ENCODE measurements at places on chromosomes 13 and 19. TPM values are rescaled to one million over a fixed set of nuclear protein-coding genes. Genes with fewer than 3 reads are reported as not detected.
A peak's percentile ranks its signal among the peaks of the same experiment; 100 is the strongest.

Gene ZNF284
- 3.5 TPM for total RNA-seq

Gene SLC7A10
- not detected for total RNA-seq

Gene RINL
- total RNA-seq, result 4.6 TPM

Gene EHD2
- 67.4 TPM for total RNA-seq

DNA sequence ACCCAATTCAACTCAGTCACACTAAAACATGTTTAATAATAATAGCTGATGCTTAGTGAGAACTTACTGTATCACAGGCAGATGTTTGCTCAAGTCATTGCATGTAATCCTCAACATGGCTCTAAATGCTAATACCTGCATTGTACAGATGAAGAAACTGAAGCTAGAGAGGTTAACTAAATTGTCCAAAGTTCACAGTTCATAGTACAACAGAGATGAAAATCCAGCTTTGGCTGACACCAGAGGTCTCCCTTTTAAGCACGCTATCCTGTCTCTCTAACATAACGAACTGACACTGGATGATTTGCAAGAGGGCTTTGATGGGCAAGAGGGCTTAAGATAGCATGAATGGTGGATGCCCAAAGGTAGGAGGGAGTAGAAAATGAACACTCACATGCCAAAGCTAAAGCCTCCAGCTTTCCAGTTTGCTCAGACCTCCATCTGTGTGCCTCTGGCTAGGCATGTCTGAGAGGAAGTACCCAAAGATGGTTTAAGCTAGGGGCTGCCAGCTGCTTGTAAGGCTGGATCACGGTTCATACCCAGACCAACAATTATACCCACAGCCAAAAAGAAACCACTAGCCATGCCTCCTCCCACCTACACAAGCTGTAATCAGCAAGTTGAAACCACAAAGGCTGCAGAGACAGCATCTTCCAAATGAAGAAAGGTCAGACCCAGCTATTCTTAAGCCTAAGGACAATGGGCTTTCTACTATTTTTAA is 196.9 kb upstream of the UBL3 start:
- peak; percentile 87 for DNase-seq

GRCh38 chr19:10895920-10896319 is 24.6 kb downstream of the CARM1 start:
- DNase-seq, result no peak

- DNase-seq, result no peak
Observed at GRCh38 chr13:39877134-39877533, 221.7 kb downstream of the COG6 start.

GRCh38 chr13:66138172-66138811 is 1091.8 kb downstream of the PCDH9 start:
- DNase-seq, result no peak

- DNase-seq, result no peak
Observed at GRCh38 chr13:24636776-24637175, 43.4 kb upstream of the ATP12A start.

GRCh38 chr13:41018602-41018948 is 541 bp downstream of the ELF1 start:
- no peak for DNase-seq

DNA sequence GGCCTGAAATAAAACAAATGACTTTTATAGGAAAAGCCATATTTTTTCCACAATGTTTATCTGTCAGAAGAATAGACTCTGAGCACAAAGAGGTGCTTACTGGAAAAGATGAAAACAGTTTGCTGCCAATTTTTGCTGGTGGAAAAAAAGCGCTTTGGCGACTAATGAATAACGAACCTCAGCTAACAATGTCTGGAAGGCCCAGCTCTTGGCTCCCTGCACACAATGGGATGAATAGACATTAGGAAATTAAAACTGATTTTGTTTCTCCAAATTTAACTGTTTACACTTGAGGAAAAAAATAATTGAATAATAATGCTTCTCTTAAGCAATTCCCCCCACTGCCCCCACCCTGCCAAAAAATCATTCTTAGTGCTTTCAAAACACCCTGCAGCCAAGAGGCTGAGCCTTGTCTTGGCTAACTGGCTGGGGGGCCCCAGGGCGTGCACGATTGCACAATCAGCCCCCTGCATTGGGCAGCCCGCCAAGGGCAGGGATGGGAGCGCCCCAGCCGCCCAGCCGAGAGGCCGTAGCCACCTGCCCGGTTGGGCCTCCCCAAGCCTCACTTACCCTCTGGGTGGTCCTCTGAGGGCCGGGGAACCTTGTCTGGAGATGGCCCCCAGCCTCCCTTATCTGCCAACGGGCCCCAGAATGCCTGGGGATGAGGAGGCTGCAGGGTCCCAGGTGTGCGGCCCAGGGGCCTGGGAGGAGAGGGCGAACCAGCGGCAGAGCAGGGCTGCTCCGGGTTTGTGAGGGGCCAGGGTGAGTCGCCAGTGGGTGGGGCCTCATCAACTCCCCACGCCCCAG is 16.8 kb downstream of the CEBPG start:
- DNase-seq, result no peak

DNA sequence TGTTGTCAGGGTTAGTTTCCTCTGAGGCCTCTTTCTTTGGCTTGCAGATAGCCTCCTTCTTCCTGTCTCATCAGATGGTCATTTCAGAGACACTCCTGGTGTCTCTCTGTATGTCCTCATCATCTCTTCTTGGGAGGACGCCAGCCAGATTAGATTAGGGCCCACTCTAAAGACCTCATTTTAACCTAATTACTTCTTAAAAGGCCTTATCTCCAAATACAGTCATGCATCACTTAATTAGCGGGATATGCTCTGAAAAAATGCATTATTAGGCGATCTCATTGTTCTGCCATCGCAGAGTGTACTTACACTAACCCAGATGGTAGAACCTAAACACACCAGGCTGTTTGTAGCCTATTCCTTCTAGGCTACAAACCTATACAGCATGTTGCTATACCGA is 89.0 kb downstream of the CDK8 start:
- no peak for DNase-seq

DNA sequence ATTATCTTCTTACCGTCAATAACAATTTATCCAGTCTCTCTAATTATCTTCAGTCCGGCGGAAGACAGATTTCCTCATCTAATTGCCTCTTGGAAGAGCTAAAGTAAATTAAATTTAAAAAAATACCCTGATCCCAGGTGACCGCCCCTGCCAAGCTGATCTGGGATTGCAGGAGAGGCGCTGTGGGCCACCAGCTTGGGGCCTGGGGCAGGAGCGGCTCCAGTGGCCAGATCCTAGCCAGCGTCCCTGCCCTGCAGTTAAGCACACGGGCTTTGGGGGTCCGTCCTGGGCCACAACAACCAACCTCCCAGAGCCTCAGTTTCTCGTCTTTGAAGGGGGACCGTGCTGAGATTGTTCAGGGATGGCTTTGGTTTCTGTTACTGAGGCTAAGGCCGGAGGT is 12.4 kb upstream of the TMEM255B start:
- no peak for DNase-seq

GRCh38 chr13:49836516-49836915 is 44.0 kb upstream of the KPNA3 start:
- no peak for DNase-seq

DNA sequence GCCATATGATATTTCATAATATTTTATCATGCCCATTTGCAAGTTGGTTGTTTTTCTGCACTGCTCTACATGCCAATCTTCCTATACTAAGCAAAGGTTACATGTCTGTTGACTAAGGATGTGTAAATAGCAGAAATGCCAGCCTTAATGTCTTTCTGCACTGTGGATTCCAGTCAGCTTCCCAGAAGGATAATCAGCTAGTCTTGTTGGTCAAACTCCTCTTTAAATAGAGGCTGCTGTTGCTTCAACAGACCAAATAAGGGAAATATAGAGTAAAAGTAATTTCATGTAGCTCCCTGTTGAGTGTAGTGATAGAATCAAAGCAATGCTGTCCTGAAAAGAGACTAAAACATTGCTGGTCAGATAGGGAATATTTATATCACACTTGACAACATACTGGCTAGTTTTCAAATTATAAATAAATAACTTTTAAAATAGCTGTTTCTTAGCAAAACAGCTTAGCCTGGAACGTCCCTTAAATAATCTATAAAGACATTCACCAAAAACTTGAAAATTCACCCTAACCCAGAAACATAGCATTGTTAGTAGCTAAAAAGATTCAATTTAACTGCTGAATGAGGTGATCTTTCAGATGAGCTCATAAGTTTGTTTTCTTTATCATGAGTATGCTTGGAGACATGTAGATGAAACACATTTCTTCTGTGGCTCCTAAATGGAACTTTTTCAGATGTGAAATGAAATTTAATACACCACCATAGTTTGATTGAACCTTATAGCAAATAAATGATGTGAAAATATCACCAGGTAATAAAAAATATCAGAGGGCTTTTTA is 56.6 kb downstream of the FRY start:
- no peak for DNase-seq

DNA sequence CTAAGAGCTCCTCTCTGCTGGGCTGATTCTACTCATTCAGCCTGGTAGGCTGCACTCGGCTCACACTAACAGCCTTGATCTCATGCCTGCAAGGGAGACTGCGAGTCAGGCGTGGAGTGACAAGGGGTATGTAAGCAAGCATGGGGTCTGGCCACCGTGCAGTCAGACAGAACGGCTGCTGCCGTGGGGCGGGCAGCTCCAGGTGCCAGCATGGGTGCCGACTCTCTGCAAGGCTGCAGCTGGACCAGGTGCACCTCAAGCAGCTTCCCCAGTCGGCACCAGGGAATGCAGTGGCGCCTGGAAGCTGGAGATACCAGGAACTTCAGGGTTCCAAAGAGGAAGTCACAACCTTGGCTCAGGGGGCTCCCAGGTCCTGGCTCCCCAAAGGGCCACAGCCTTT is 892.3 kb downstream of the OLFM4 start:
- no peak for DNase-seq

DNA sequence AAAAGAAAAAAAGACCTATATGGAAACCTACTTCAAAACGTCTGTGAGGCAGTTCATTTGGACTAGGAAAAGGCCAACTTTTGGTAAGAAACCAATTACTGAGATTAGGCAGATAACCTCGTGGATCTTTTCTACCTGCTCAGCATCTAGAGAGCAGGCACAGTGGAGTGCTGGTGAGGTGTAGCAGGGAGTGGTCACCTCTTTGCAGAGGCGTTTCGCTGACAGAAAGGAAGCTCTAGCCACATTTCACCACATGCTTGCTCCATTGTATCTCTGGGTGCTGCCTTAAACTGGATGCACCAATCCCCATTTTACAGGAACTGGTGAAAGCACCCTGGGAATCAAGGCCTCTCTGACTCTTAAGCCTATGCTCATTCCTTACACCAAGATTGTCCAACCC is 360.5 kb downstream of the LIG4 start:
- DNase-seq, result no peak

DNA sequence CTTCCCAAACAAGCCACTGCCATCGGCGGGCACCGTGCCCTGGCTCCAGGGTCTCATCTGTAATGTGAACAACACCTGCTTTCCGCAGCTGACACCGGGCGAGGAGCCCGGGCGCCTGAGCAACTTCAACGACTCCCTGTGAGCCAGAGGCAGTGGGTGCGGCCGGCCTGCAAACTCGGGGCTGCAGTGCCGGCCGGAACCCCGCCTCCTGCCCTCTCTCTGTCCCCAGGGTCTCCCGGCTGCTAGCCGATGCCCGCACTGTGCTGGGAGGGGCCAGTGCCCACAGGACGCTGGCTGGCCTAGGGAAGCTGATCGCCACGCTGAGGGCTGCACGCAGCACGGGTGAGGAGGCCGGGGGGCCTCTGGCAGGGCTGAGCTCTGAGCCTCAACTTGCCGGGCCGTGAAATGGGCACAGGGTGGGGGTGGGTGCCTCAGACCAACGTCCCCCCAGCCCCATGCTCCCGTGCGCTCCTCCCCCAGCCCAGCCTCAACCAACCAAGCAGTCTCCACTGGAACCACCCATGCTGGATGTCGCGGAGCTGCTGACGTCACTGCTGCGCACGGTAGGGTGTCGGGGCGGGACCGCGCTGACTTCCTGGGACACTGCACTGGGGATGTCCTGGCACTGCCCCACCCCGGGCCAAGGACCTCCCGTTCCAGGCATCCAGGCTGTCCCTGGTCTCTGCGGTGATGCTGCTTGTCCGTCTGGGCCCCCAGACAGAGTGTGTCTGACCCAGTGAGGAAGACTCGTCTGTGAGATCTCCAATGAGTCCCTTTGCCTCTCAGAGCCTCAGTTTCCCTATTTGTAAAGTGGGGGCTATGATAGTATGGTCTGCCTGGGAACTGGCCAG is 2.2 kb downstream of the ABCA7 start:
- DNase-seq, result peak; percentile 67

GRCh38 chr13:91031508-91031907 is 316.0 kb upstream of the MIR17HG start:
- DNase-seq, result no peak

- no peak for DNase-seq
Observed at GRCh38 chr19:50741179-50741933, 18.2 kb downstream of the CLEC11A start.

All from RPMI7951 (cell line).